ENCODE measurements at places on chromosomes 4 and X.

- DNase-seq = peak; percentile 57
Observed at GRCh38 chr4:7867701-7868435, 71.8 kb downstream of the AFAP1 start.

DNA sequence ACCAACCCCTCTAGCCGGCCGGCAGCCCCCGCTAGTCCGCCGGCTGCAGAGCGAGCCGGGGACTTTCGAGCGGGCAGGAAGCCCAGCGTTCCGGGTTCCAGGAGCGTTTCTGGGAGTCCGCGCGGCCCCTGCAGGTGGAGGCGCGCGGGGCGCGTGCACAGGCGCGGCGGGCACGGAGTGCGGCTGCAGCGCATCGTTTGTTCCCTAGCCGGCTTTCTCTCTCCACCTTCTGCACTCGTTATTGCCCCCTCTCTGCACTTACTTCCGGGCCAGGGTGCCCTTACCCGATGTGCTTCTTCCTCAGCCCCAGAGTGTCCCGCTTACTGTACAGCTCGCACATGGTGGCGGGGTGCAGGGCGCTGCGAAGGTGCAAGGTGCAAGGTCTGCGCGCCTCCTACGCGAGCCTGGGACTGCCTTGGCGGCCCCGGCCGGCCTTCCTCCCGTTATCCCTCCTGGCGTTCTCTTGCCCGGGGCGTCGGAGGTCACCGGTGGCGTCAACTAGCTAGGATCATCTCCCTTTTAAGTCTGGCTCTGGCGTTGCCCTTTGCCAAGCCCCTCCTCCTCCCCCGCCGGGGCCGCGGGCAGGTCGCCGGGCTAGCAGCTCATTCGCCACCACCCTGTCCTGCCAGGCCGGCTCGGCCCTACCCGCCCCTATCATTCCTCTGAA, at the start of gene ETNPPL:
Gene ETNPPL, minus strand, starts transcription at position 495 of the 667 bp plus-strand sequence. Its CDS starts 155 bp downstream, at position 340.
- no peak for DNase-seq

GRCh38 chr4:76624241-76624681, 189.2 kb downstream of the SHROOM3 start:
- peak; percentile 96 for DNase-seq

- DNase-seq = no peak
Observed at GRCh38 chr4:73387552-73387951, 16.5 kb upstream of the ALB start.

DNA sequence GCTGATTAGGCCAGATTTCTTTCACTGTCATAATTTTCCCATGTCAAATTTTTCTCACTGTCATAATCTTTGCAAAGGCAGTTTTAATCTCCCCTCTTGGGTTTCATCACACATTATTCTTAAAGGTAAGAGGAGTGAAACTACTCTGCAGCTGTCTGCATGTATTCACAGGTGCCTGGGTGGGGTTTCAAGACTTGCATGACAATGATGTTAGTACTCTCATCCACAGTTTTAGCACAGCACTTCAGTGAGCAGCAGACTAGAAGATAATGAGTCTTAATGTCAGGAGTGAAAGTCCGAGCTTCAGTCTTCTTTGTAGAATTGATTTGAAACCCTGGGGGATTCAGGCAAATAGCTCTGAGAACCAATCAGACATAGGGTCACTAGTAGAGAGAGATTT, 182.5 kb upstream of the GALNT7 start:
- no peak for DNase-seq

Data from fibroblast of skin of scalp (primary cell).